ENCODE measurements at places on chromosomes 11 and 22. TPM values are rescaled to one million over a fixed set of nuclear protein-coding genes. Genes with fewer than 3 reads are reported as not detected.

PNPLA5 gene
- polyA plus RNA-seq = not detected

RRP7A gene
- polyA plus RNA-seq = 6.3 TPM

ARHGAP8 gene
- not detected for polyA plus RNA-seq

ZNF74 gene
- polyA plus RNA-seq = 0.75 TPM

PRG3 gene
- not detected for polyA plus RNA-seq

TYMP gene
- not detected for polyA plus RNA-seq

TENM4 gene
- polyA plus RNA-seq = 7.9 TPM

MRGPRX4 gene
- not detected for polyA plus RNA-seq

P4HA3 gene
- polyA plus RNA-seq = 4.2 TPM

NRXN2 gene
- polyA plus RNA-seq = 3.1 TPM

ZBTB16 gene
- not detected for polyA plus RNA-seq

ZP1 gene
- polyA plus RNA-seq = not detected

PATE4 gene
- polyA plus RNA-seq = not detected

MMP1 gene
- not detected for polyA plus RNA-seq

HBG2 gene
- not detected for polyA plus RNA-seq

CRACR2B gene
- not detected for polyA plus RNA-seq

CRYBB3 gene
- polyA plus RNA-seq = not detected

ANKRD49 gene
- 10.0 TPM for polyA plus RNA-seq

PACSIN3 gene
- not detected for polyA plus RNA-seq

ELFN2 gene
- polyA plus RNA-seq = 0.19 TPM

DENND6B gene
- polyA plus RNA-seq = 2.6 TPM

PRRG4 gene
- 0.07 TPM for polyA plus RNA-seq

EIF3M gene
- polyA plus RNA-seq = 302 TPM

APOBEC3B gene
- not detected for polyA plus RNA-seq

ISX gene
- not detected for polyA plus RNA-seq

OR4D11 gene
- polyA plus RNA-seq = not detected

NPAS4 gene
- polyA plus RNA-seq = not detected

LGALS12 gene
- not detected for polyA plus RNA-seq

OR51B2 gene
- polyA plus RNA-seq = not detected

PHF21B gene
- polyA plus RNA-seq = 3.3 TPM

KRTAP5-1 gene
- not detected for polyA plus RNA-seq

VSIG10L2 gene
- not detected for polyA plus RNA-seq

PDE3B gene
- 2.3 TPM for polyA plus RNA-seq

TSSK2 gene
- polyA plus RNA-seq = not detected

ABCC8 gene
- 43.7 TPM for polyA plus RNA-seq

GPHA2 gene
- polyA plus RNA-seq = not detected

RIN1 gene
- polyA plus RNA-seq = not detected

NXPE1 gene
- not detected for polyA plus RNA-seq

PRG2 gene
- not detected for polyA plus RNA-seq

SYTL2 gene
- polyA plus RNA-seq = 6.2 TPM

UBQLNL gene
- polyA plus RNA-seq = not detected

HINFP gene
- 4.8 TPM for polyA plus RNA-seq

GPR83 gene
- polyA plus RNA-seq = not detected

CREB3L1 gene
- polyA plus RNA-seq = not detected

HEPACAM gene
- polyA plus RNA-seq = 9.0 TPM

OR51B5 gene
- polyA plus RNA-seq = 0.54 TPM

KCTD14 gene
- polyA plus RNA-seq = 0.79 TPM

YPEL1 gene
- polyA plus RNA-seq = 2.1 TPM

MUC6 gene
- polyA plus RNA-seq = not detected
